M059J (cell line): ENCODE measurements at places on chromosomes 7 and 10. TPM values are rescaled to one million over a fixed set of nuclear protein-coding genes. Genes with fewer than 3 reads are reported as not detected.

DNA sequence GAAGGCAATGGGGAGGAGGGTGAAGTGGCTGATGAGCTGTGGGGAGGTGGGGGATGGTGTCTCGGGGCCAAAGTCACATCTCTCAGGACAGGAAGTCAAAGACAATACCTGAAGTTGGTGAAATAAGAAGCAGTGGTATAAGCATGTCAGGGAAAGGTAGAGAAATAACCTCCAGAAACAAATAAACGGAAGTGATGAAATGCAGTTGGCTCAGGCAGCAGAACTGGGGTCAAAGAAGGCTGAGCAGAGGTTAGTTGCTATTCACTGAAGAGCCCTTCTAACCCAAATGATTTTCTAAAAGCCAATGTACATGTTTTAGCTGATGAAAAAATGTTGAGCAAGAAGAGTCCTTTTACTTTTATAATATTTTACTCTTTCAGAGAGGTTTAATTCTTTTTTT lies 78.6 kb upstream of the ADRB1 start:
- DNase-seq = no peak

DNA sequence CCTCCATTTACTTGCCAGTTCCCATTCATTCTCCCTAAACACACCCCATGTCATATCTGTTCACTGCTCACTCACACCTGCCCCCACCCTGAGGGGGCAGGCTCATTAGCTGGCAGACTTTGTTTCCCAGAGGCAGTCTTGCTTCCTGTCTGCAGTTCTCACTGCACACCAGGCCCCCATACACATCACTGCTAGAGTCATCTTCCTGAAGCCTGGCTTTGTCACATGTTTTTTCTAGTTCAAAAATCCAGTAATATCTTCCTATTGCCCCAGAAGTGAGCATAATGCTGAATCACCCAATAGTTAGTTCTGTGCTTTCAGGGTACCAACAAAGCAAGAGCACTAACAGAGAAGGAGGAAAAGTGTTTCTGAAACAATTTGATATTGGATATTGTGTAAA lies 1.9 kb downstream of the LRRC72 start:
- peak; percentile 5 for DNase-seq

SFXN3 gene
- 38.7 and 58.0 TPM in 2 replicates for total RNA-seq

SPDYE9 gene
- not detected in 2 replicates for total RNA-seq

- no peak for DNase-seq
Observed at GRCh38 chr7:28177836-28178235, 2.8 kb downstream of the JAZF1 start.

- peak; percentile 40 for DNase-seq
Observed at GRCh38 chr10:61847640-61848039, 53.9 kb upstream of the ARID5B start.

MDFIC gene
- total RNA-seq = 13.6 and 19.1 TPM in 2 replicates

ADCYAP1R1 gene
- not detected in 2 replicates for total RNA-seq

PSD gene
- not detected in 2 replicates for total RNA-seq

DNAJC12 gene
- 2.4 and 3.4 TPM in 2 replicates for total RNA-seq

DNA sequence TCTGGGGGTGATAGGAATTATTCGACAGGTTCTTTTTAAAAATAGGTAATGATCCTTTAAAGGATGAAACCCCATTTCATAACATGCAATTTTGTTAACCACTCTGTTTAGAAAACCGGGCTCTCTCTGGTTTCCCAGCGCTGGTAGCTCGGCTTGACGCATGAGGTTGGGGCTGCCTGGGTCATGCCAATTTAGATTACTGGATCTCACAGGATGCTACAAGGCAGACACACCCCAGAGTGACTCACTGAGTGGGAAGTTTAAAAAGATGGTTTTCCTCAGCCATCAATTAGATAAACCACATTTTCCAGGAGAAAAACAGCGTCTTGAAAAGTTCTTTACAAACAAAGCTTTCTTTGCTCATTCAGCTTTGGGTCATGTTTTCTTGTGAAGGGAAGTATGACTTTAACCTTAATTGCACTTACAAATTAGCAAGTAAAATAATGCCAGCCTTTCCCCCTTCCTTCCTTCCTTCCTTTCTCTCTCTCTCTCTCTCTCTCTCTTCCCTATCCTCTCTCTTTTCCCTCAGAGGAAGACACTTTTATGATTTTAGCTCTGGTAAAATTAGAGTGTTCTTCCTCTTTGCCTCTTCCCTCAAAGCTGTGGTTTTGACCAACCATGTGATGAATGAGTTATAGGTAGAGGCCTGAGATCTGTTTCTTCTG lies 99.8 kb downstream of the EPDR1 start:
- peak; percentile 89 for DNase-seq

DNA sequence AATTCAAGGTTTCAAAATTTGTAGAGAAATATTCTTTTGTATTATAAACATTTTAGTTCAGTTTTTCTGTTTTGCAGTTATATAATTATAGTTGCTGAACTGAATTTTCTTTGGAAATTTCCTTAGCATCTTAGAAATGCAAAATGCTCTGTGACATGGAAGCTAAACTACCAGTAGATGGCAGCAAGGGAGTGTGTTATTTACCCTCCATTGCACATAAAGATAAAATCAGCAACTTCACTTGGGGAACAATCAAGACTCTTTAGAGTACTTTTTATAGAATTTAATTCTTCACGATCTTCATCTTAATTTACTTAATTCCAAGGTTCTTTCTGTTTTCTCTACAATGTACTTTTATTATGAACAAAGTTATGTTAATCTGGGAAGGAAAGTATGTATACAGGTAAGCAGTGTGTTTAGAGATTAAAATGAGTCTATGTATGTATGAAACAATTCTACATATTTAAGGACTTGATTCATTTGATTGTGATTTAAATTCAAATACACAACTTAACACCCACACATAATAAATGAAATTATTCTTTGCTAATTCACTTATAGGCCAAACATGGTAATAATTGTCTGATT lies 404.2 kb downstream of the THSD7A start:
- DNase-seq = peak; percentile 70

CPN1 gene
- total RNA-seq = not detected in 2 replicates

SLC18A3 gene
- total RNA-seq = not detected in 2 replicates

FEZF1 gene
- total RNA-seq = not detected in 2 replicates

FMC1 gene
- 12.5 and 16.1 TPM in 2 replicates for total RNA-seq

GRCh38 chr7:33981671-33982424 lies 76.5 kb downstream of the BMPER start:
- DNase-seq = peak; percentile 38

DNA sequence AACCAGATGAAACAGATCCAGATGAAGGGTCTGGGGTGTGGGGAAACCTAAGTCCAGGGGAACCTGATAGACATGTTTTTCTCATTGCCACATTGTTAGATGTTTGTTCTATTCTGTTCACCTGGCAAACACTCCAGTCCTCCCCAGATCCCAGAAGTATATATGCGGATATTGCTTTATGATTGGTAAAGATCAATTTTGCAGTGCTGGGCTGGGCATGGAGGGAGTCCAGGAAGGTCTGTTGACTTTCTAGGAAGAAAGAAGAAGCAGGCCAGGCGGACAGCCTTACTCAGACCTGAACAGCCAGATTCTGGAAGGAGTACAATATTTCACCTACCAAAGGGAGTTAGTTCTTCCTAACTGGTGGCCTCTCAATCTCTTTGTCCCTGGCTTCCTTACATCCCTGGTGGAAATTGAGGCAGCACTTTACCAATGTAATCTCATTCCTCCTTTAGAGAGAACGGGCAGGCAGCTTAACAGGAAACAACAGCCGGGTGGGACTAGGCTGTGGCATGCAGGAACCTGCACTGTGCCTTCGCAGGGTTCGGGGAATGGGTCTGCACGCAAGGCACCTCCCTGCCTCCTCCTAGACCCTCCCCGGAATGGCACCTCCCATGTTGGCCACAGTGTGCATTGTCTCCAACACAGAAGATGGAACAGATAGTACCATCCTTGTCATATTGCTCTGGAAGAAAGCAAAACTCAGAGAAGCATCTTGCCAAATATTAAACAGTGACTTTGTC lies 930 bp downstream of the GIMAP6 start:
- no peak for DNase-seq

CFAP69 gene
- 1.6 and 3.2 TPM in 2 replicates for total RNA-seq

DNA sequence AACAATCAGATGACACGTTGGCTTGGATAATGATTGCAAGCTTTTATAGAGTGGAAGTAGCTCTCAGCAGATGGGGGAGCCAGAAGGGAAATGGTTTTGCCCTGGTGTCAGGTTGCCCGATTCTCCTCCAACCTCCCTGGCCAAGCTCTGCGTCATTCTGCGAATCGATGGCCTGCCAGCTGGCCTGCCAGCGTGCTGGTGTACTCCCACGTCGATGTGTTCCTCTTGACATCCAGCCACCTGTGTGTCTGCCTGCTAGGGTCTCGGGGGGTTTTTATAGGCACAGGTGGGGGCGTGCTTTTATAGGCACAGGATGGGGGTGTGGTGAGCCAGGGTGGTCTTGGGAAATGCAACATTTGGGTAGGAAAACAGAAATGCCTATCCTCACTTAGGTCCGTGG lies 4.6 kb downstream of the NET1 start:
- DNase-seq = no peak

DNA sequence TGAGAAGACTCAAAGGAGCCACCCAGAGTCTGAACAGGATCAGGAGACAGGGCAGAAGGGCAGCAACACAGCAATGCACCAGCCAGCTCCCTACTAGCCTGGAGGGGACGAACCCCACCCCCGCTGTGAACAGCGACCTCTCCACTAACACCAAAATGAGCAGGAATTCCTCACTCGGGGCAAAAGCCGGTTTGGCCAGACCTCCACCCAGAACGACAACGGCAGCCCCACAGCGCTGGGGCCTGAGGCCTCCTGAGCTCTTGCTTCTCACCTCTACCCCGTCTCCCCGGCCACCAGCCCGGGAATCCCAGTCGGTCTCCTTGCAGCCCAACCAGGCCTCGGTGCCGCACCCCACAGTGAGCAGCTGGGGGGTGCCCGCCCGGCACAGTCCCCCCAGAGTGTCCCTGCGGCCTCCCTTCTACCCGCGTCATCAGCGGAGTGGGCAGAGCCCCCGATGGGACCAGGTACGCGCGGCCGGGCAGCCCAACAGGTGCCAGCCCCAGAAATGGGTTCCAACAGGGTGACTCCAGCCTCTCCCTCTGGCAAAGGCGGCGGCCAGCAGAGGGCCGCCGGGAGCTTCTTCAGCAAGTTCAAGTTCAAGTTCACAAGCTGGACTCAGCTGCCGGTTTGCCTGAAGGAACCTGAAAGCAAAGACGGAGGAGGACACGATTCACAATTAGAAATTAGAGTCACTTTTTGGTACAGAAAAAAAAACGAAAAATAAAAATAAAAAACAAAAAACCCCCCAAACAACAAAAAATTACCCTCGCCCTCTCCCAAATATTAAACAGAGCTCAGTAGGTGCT lies 129.0 kb downstream of the MARCHF5 start:
- peak; percentile 15 for DNase-seq

- no peak for DNase-seq
Observed at GRCh38 chr10:34740321-34740720, 74.8 kb downstream of the PARD3 start.

DNA sequence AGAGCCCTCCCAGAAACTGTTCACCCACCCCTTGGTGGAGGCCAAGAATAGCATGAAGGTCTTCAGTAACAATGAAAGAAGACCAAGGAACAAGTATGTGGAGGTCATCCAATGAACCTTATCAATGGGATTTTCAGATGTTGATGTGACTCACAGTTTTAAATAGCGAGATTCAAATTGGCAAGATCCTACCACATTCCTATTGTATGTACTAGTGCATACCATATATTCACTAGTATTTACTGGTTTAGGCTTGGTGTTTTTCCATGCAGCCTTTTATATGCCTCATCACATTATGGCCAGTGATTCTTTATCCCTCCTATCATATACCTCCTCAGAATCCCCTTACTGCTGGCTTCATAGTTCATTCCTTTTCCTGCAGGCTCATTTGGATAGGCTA lies 54.4 kb downstream of the ITGB8 start:
- peak; percentile 25 for DNase-seq

DNA sequence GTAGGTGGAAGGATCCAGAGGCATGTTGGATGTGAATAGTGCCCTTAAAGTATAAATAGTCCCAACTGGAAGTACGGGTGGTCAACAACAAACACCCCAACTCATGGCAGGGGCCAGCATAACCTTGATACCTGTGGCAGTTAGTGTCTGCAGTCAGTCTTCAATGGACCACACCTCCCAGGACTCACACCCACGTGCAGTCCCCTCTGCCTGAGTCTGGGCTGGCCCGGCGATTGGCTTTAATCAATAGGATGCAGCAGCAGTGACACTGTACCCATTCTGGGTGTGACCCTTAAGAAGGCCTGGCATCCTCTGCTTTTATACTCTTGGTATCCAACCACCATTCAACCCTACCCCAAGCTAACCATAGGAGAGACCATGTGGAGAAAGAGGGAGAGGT lies 18.6 kb downstream of the DRGX start:
- no peak for DNase-seq

DNA sequence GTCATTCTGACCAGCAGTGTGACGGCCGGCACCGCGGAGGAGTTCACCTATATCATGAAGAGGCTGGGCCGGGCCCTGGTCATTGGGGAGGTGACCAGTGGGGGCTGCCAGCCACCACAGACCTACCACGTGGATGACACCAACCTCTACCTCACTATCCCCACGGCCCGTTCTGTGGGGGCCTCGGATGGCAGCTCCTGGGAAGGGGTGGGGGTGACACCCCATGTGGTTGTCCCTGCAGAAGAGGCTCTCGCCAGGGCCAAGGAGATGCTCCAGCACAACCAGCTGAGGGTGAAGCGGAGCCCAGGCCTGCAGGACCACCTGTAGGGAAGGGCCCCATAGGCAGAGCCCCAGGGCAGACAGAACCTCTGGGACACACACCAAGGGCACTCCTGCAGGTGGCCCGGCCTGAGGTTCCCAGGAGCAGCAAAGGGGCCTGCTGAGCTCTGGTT lies 9.0 kb downstream of the RBP3 start:
- no peak for DNase-seq

SORCS3 gene
- not detected in 2 replicates for total RNA-seq

GIMAP4 gene
- total RNA-seq = not detected in 2 replicates
